ENCODE measurements at places on chromosomes 2 and 18. TPM values are rescaled to one million over a fixed set of nuclear protein-coding genes. Genes with fewer than 3 reads are reported as not detected.

DNA sequence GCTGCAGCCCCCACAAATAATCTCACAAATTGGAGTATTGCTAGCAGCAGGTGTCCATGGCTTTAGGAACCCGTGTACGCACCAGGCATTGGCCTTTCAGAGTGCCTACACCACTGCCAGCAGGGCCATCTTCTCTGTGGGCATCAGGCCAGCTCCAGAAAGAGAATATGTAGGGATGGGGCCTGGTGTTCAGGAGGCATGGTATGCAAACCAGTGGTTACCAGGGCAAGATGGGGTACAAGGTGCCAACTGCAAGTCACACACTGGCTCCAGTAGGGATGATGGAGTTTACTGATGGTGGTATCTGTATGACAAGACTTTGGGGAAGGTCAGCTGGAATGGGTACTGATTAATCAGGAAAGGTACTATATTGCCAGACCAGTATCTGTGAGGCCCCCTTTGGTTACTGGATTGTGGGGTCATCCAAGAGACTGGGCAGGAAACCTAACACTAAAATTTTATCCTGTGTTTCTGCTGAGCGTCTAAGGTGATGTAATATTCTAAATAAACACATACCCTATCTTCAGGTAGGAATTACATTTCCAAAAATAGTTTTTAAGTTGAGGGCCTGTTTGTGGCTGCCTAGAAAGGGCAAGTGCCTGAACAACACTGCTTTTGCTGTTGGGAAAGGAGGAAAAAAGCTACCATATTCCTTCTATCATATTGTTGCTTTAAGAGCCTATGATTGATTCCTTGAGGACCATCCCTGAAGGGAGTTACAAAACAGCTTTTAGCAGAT lies 9.0 kb downstream of the CNOT9 start:
- DNase-seq, result no peak

DNA sequence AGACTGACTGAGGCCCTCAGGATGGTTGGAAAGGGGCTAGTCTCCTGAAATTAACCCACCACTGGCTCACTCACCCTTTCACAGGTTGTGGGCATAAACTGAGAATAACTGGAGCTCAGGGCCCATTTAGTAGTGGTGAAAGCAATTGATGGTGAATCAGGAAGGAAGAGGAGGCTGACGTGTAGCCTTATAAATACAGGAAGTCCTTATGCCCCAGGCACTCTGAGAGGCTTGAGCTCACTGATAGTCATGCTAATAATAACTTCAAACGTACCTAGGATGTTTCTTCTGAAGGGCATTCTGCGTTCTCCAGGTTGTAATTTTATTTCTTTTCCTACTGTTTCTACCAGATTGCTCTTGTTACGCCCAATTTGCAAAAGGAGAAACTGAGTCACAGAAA lies 328.4 kb downstream of the CLIP4 start:
- no peak for DNase-seq

DNA sequence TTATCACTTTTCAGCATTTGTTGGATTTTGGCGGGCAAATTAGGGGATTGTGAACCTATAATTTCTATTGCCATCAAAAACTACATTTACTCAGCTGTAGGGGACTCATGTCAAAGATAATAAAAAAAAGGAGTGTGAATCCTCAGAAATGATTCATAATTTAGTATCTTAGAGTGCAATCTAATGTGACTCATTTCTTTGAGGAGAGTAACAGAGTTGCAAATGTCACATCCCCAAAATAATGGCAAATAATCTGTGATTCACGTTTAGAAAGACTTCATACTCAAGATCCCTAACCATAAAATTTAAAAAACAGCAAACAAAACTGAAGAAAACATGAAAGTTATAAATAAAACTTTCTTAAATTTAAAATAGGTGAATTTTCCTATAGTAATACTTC lies 373.0 kb downstream of the CDH2 start:
- DNase-seq, result no peak

GRCh38 chr2:213248637-213249036 lies 35.6 kb upstream of the SPAG16 start:
- no peak for DNase-seq

DNA sequence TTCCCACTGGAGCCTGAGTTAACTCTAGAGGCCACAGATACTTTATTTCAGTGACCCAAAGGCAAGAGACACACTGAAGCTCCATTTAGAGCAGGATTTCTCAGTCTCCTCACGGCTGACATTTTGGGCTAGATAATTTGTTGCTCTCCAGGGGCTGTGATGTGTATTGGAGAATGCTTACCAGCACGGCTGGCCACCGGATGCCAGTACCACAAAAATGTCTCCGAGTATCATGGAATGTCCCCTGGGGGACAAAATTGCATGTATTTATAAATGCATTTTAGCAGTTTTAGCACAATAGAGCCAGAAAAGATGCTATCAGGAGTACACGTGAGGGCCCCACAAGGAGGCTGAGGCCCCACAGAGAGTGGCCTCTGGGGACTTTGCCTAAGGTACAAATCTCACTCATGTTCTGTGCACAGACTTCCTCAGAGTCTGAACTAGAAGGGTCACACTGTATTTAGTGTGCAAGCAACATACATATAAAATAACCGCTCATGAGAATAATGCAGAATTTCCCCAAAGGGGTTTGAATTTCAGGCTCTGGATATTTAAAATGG lies 20.5 kb upstream of the DCC start:
- no peak for DNase-seq

DNA sequence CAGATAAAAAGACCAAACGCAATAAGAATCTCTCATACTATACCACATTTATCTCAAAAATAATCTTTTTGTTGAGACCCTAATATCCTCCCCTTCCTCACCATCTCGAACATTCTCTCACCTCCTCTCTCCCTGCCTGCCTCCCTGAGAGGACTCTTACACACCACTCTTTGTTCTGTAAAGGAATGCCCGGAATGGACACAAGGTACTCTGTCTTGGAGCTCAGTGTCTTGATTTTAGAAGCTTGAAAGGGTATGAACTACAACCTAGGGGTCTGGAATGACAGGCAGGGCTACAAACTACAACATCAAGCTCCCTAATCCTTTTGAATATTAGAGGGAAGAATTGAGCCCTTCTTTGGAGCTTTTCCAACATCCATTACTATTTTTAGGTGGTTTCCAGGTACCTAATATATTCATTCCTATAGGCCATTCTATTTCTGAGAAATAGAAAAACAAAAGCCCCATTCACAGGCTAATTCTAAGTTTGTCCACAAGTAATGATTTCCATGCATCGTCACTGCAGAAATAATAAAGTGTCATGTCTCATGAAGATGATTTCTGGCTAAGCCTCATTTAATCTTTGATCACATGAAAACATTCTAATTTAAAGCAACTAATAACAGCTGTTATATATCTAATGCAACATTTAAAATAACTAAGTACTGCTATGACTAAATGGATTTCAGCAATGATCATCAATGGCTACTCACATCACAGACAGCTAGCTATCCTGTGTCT lies 60.6 kb downstream of the LRP2 start:
- DNase-seq, result no peak

The ADD2 gene
- 7.6 TPM for polyA plus RNA-seq

The CCDC150 gene
- 26.9 TPM for polyA plus RNA-seq

The INPP5D gene
- 6.7 TPM for polyA plus RNA-seq

The PTGR3 gene
- polyA plus RNA-seq, result 46.4 TPM
